Fibroblast of skin of left quadriceps (primary cell): ENCODE measurements at places on chromosomes 13 and 19.

DNA sequence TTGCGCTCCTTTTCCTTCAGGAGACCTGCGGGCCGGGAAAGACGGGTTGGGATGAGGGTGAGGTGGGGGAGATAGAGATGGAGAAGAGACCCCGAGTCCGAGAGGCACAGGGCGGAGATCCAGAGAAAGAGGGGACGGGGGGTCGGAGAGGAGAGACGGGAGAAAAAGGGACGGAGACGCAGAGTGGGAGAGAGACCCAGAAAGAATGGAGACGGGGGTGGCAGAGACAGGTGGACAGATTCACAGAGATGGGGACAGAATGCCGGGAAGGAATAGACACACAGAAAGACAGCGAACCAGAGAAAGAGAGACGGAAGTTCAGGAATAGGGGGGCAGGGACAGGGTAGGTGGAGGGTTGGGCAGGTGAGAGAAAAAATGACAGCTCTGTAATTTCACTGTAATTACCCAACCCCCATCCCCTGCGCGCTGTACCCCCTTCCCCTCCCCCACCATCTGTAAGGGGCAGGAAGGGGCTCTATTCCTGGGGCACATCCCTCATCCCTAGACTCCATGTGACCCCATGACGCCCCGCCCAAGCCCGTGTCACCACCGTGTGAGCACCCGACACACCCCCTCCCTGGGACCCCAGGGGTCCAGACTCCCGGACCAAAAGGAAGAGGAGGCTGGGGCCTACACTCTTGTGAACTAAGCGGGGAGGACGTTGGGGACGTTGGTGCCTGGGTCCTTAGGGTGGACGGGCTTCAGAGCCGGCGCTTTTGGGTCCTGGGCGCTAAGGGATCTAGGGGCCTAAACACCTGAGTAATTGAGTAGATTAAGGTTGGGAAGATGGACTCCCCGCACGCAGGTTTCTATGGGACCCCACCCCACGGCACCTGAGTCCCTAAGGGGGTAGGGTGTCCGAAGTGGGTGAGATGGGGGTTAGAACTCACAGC lies 967 bp downstream of the DBP start:
- DNase-seq: no peak

DNA sequence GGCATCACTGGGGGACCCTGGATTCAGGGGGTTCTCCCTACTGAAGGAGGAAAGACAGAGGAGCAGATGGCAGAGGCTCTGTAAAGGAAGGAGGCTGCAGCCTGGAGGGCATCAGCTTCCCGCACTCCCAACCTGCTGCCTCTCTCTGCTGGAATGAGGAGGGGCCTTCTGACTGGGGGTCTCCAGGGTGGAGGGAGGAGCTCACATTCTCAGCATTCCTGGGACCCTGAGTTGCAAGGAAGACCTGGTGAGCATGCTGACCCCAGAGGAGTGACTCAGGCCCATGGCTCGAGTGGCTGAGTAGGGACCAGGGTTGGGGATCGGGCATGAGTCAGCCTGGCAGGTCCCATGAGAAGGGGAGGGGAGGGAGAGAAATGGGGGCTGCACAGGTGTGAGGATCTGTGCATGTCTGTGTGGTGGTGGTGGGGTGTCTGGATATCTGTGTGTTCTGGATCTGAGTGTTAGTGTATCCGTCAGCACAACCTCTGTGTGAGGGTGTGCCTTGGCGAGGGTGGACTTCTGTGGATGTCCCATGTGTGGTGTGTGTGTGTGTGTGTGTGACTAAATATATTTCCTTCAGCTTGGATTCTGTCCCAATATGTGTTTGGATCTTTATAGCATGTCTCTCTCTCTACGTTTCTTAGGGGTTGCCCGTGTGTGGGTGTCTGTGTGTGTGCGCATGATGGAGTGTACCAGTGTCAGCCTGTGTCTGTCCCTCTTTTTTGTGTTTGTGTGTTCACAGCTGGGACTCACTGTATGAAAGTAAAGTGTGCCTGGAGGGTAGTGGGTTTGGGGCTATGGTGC lies 4.6 kb downstream of the AXL start:
- peak; percentile 67 for DNase-seq

GRCh38 chr13:98345107-98345935 lies 168.3 kb upstream of the RNF113B start:
- DNase-seq: no peak

DNA sequence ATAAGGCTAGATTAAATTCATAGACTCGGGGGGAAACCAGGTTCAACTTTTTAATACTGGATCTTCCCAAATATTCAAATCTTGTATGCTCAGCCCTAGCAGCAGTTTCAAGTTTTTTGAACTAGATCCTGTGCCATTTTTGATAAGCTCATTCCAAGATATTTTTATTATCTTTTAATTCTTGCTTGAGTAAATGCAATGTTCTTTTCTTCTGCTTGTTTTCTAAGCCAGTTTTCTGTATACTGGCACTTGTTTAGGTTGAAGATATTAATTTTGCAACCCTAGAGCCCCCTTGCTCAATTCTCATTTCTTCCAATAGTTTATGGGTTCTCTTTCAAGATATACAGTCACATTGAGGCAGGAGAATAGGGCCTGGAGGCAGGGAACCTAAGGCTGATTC lies 13.1 kb upstream of the PNMA8C start:
- DNase-seq: no peak

GRCh38 chr13:73593199-73593765 lies 534.5 kb downstream of the KLF5 start:
- no peak for DNase-seq

GRCh38 chr13:50826035-50826434 lies 17.5 kb downstream of the DLEU7 start:
- DNase-seq: no peak

- no peak for DNase-seq
Measured at GRCh38 chr19:4327252-4327876, 11.3 kb downstream of the STAP2 start.

GRCh38 chr13:47241446-47241845 lies 344.6 kb upstream of the HTR2A start:
- DNase-seq: no peak

DNA sequence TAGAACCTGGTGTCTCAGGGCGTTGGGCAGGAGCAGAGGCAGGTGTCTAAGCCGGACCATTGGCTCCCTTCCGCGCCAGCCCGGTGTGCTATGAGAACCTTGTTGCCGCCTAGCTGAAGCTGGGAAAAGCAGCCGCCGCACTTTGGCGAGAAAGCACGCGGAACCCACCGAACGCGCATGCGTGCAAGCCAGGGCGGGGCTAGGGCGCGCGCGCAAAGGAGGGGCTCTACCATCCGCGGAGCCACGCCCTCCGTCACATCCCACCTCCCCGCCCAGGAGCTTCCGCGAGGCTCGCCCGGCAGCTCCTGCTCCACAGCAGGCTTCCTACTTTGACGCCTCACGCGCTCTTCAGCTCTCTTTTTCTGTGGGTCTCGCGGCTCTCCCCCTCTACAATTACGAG lies 51.3 kb downstream of the WDR87 start:
- DNase-seq: no peak

DNA sequence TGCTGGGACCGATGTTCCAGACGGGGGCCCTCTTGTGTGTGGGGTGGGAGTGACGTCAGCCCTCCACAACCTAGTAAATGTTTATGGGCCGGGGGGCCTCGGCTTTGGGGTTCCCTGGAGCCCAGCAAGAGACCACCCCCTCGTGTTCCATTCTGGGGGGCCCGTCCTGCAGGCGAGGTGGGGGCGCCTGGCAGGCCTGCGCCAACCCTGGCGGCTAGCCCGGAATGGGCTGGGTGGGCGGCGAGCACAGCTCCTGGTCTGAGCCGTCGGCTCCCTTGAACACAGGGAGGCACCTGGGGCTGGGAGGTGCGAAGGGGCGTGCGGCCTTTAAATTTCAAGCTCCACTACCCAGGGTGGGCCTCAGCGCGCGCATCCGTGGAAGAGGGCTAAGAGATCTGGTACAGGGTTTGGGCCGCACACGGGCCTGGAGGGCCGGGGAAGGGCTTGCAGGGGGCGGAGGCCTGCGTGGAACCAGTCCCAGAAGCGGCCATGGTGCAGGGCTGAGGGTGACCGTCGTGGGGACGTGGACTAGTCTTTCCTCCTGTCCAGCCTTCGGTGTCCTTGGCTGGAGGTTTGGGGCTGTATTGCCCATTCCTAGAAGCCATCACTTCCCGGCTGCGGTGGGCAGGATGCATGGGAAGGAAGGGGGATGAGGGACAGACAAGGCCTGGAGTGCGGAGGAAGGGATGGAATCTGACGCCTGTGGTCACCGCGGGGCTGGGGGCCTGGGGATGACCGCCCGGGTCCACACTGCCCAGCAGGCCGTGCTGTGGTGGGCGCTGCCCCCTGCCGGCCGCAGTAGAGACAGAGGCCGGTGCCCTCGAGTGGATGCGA lies 11.4 kb downstream of the NDUFA11 start:
- DNase-seq: no peak

GRCh38 chr13:43924549-43925245 lies 45.0 kb downstream of the LACC1 start:
- DNase-seq: no peak

- DNase-seq: peak; percentile 87
Measured at GRCh38 chr13:42747399-42747873, 33.9 kb upstream of the FAM216B start.

- DNase-seq: peak; percentile 23
Measured at GRCh38 chr19:37902668-37903067, 3.7 kb downstream of the WDR87 start.
